ENCODE measurements at places on chromosomes 12 and 14. TPM values are rescaled to one million over a fixed set of nuclear protein-coding genes. Genes with fewer than 3 reads are reported as not detected.

Gene LTB4R2
- 16.7 TPM for total RNA-seq

Gene SALL2
- 4.7 TPM for total RNA-seq

Gene FGD6
- 13.9 TPM for total RNA-seq

Gene TAS2R9
- not detected for total RNA-seq

Gene RD3L
- not detected for total RNA-seq

Gene CPNE6
- total RNA-seq: not detected

All from Daoy (cell line).